Activated CD4-positive, alpha-beta T cell treated with anti-CD3 and anti-CD28 coated beads, Interleukin-2, amount 10 ng/mL, durations not matched to agents 7 days and 5 days (primary cell): ENCODE measurements at places on chromosomes 3 and 15. TPM values are rescaled to one million over a fixed set of nuclear protein-coding genes. Genes with fewer than 3 reads are reported as not detected.

Gene CAND2
- total RNA-seq: 0.84 TPM

DNA sequence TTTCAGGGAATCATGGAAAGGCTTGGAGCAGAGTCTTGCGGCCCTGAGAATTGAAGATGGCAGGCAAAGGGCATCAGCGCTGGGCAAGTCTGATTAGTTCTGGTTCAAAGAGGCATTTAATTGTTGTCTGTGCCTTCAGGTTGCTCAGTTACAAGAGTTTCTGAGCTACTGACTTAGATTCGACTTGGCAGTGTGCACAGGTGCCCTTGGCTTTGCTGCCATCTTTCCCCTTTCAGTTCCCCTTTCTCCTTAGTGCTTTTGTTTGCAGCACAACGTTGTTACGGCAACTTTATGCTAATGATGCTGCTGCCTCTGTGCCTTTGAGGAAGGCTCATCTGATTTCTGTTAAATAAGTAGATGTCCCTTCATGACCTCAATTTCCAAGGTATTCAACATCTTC is 12.5 kb downstream of the P2RY14 start:
- DNase-seq: no peak

Gene TMEM212
- not detected for total RNA-seq

DNA sequence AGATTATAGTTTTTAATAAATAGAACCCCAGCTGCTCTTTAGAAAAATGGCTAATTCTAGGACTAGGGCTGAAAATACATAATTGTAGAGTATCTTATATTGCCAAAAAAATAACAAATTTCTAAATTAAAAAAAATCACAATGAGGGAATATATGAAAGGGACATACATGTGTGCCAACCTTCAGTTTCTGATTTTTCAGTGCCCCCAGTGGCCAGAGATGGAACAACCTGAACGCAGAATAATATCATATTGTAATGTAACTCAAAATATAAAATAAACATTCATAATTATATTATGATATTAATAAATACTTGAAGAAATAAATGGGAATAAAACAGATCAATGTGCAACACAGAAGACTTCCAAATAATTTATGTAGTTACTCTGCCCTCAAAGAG is 460.5 kb downstream of the ZNF385D start:
- no peak for DNase-seq

- DNase-seq: peak; percentile 29
Measured at GRCh38 chr3:56980798-56981390, 79.6 kb upstream of the SPATA12 start.

GRCh38 chr15:92819278-92820235 is 80.6 kb upstream of the CHD2 start:
- no peak for DNase-seq

Gene NDN
- total RNA-seq: 2.9 TPM

Gene CD200R1
- total RNA-seq: 8.8 TPM

Gene SLC22A13
- 0.37 TPM for total RNA-seq

DNA sequence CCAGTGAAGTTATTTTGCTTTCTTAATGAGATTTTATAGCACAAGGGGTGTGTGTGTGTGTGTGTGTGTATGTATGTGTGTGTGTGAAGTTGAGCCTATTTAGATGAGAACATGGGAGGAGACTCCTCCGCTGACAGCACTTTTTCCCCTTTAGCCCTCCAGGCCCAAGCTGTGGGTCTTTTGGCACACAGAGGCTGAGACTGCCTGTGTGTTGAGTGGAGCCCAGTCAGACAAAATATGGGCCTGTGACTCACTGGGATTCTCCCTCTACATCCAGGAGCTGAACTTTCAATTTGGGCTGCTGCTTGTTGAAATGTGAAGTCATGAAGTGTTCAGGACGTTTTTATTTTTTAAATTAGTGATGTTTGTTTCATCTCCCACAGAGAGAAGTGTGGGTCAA is 108.0 kb downstream of the MFSD1 start:
- no peak for DNase-seq
